Anterior cingulate cortex (tissue), 58 donors: ENCODE measurements at places on chromosomes 1 and 21.

DNA sequence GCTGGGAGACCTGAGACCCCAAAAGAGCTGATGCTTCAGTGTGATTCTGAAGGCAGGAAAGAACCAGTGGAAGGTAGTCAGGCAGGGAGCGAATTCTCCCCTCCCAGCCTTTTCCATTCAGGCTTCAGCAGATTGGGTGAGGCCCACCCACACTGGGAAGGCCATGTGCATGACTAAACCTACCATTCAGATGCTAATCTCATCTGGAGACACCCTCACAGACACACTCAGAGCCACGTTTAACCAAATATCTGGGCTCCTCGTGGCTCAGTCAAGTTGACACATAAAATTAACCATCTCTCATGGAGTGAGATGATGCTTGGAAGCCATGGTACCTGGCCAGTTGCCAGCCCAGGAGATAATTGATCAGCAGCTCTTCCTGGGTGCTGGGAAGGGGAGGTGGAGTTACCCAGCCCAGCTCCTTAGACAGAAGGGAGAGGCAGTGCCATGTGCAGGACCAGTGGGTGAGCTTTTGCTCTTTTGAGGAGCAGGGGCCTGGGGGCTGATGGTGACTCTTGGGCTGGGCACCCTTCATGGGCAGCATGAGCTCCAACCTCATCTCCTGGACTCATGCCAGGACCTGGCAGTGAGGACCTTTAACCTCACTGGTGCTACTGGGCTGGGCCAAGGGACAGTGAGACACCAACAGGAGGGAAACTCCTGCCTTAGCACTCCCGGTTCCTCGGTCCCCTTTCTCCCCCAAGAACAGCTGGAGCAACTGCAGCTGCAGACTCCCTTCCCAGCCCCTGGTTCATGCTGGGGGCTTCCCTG is 89.0 kb upstream of the ACTL8 start:
- no peak for DNase-seq

- DNase-seq, result no peak
Observed at GRCh38 chr1:87227651-87228050, 101.0 kb upstream of the LMO4 start.

DNA sequence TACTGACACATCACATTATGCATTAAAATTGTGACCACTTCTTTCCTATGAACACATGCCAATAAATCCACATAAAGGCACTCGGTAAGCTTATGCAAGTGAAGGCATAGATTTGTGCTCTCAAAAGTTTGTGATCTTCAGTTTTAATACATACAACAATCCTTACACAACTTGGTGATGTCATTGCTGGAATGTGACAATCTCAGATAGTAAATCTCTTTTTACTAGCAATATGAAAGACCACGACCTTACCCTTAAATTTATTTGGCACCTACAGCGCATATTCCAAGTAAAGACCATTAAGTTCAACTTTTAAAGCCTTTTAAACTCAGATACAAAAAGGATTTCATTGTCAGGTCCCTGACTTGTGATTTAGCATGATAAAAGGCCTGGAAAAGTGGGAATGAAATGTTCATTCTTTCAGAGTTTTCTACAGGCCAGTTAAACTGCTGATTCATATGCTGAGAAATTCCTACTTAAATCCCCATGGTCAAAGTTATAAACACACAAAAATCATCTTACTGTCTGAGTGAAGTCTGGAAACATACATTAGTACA is 157.4 kb downstream of the SIPA1L2 start:
- no peak for DNase-seq

DNA sequence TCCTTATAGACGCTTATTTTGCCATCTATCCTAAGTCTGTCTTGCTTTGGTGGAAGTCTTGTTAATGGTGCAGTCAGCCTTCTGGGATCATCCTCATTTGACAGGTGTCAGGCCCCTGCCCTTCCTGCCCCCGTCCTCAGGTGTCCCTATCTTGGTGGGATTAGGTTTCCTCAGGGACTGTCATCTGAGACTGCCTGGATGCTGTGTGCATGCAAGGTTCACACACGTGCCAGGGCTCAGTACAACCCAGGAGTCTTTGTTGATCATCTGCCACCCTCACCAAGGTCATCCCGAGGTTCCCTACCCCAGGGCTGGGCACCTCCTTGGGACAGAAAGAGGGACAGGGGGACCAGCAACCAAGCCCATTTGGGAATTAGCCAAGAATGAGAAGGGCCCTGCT is 18.0 kb downstream of the PADI2 start:
- no peak for DNase-seq

DNA sequence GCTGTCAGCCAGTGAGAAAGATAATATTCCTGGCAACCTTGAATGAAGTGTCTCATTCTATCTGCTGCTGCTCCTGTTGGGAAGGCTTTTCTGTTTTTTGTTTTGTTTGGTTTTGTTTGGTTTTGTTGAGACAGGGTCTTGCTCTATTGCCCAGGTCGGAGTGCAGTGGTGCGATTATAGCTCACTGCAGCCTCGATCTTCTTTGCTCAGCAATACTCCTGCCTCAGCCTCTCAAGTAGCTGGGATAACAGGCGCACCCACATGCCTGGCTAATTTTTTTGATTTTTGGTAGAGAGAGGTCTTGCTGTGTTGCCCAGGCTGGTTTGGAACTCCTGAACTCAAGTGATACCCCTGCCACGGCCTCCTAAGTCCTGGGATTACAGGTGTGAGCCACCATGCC is 37.6 kb downstream of the BTG3 start:
- DNase-seq, result no peak

DNA sequence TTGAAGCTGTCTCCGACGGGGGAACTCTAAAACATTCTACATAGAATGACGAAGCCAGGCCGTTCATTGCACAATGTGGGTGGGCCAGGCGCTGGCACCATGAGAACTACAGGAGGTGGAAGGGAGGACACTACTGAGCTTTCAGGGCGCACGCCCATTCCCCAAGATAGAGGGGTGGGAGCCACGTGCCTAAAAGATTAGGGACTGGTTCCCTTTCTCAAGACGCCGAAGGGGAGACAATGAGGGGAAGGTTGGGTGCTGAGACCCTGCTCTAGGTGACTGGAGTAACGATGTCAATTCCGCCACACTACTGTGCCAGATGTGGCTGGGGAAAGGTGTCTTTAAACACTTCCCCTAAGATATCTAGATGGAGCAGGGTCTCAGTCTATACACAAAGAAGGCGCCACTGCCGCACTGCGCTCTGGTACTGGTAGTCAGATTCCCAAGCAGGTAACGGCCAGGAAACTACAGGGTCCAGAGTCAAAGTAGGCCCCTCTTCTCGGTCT is 782 bp downstream of the CSDE1 start:
- no peak for DNase-seq

DNA sequence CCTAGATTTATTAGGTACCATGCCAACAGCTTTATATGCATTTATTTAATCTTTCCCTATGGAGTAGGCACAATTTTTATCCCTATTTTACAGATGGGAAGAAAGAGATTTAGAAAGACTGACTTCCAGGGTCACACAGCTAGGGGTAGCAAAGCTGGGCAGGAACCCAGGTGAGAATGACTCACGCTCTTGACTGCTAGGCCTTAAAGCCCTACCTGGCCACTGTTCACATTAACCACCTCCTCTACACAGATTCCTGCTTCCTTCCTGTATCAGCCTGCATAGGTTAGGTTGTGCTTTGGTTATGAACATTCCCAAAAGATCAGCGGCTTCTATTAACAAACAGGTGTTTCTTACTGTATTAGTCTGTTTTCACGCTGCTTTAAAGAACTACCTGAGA is 53.2 kb downstream of the DNAJC6 start:
- no peak for DNase-seq

- no peak for DNase-seq
Observed at GRCh38 chr1:175933801-175934200, 190.4 kb upstream of the TNR start.

DNA sequence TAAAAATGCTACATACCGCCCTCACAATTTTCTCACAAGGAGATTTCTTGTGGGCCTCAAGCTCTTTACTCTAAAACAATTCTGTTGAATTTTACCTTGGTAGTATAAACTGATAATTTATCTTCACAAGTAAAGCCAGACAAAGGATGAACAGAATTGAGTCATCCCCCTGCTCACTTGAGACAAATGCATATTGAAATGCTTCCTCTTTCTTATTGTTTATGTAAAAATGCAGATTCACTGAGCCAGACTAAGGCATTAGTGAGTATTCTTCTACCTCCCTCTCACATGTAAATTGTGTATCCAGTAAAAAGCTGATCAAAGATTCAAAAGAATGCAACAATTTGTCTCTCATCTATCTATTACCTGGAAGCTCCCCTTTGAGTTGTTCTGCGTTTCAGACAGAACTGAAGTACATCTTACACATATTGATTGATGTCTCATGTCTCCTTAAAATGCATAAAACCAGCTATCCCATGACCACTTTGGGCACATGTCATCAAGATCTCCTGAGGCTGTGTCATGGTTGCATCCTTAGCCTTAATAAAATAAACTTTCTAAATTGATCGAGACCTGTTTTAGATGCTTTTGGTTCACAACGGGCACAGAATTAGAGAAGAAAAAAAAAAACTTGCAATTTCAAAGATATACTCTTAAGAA is 743.1 kb upstream of the B3GALT2 start:
- no peak for DNase-seq

- DNase-seq, result no peak
Observed at GRCh38 chr1:228935855-228936727, 200.8 kb downstream of the RHOU start.

DNA sequence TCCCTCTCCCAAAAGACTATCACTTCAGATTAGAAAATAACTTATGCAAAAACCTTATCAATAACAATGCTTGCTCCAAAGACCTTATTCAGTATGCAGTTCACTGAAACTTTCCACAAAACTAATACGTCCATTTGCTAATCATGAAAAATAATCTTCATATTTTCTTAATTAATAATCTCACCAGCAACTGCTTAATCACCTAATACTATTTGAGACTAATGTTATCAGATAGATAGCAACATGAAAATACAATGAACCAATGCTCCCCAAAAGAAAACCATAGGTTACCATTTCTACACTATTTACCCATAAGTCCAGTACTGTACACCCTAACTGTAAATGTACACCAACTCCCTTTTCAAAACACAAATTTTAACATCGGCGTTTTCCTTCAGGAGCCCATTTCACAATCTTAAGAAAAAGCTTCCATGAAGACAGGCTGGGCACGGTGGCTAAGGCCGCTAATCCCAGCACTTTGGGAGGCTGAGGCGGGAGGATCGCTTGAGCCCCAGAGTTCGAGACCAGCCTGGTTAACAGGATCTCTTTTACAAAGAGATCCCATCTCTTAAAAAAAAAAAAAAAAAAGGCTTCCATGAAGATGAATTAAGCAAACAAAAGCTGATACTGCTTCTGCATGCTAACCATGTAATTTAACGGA is 1.7 kb downstream of the GNB1 start:
- DNase-seq, result no peak

DNA sequence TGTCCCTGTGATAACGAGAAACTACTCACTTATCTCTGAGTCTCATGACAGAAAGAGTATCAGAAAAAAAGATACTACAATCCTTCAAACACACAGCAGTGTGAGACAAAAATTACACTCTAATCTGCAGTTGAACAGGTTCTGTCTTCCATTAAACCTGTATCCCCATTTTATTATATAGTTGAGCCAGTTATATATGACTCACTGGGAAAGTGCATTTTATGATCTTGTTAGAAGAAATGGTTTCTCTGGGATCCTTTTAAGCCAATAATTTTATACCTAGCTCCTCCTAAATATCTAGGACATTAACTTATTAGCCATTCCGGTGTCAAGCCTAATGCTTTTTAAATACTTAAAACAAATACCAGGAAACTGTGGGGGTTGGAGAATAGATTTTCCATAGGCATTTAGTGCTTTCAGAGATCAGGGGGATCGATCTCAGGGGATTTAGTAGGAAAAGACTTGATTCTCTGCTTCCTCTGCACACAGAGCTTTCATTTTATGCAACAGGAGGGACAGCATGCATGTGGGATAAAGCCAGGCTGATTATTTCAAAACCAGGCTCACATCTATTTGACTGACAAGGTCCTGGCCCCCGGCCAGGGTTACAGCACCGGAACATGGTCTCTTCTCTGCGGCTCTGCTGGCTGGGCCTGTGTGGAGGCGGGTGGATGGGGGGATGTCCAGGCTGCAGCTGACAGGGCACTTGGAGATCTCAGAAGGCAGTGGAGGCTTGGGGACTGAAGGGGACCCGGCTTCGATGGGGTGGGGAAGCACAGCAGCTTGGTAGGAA is 310.6 kb downstream of the DISC1 start:
- no peak for DNase-seq

GRCh38 chr1:204288021-204288588 is 71.6 kb downstream of the PLEKHA6 start:
- DNase-seq, result no peak

DNA sequence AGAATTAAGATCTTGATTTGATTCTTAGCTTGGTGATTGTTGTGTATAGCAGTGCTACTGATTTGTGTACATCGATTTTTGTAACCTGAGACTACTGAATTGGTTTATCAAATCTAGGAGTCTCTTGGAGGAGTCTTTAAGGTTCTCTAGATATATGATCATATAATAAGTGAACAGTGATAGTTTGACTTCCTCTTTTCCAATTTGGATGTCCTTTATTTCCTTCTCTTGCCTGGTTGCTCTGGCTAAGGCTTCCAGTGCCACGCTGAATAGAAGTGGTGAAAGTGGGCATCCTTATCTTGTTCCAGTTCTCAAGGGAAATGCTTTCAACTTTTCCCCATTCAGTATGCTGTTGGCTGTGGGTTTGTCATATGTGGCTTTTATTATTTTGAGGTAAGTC is 61.5 kb upstream of the LYST start:
- DNase-seq, result no peak

DNA sequence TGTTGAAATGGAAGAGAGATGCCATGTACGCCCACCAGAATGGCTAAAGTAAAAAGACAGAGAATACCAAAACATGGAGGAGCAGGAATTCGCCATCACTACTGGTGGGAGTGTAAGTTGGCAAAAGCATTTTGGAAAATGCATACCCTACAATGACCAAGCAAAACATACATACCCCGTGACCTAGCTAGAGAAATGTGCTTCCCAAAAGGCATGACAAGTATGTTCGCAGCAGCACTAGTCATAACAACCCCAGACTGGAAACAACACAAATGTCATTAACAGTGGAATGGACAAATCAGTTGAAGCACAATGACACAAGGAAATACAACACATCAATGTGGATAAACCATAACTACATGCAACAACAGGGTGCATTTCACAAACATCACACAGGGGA is 27.2 kb downstream of the SYT2 start:
- DNase-seq, result no peak

- no peak for DNase-seq
Observed at GRCh38 chr1:157134442-157134841, 3.8 kb downstream of the ETV3 start.

- no peak for DNase-seq
Observed at GRCh38 chr1:47725000-47725473, 272.1 kb downstream of the TRABD2B start.

GRCh38 chr1:64469116-64469976 is 583 bp upstream of the CACHD1 start:
- DNase-seq, result no peak

- DNase-seq, result peak; percentile 72
Observed at GRCh38 chr1:2194898-2195673, 514 bp upstream of the FAAP20 start.

DNA sequence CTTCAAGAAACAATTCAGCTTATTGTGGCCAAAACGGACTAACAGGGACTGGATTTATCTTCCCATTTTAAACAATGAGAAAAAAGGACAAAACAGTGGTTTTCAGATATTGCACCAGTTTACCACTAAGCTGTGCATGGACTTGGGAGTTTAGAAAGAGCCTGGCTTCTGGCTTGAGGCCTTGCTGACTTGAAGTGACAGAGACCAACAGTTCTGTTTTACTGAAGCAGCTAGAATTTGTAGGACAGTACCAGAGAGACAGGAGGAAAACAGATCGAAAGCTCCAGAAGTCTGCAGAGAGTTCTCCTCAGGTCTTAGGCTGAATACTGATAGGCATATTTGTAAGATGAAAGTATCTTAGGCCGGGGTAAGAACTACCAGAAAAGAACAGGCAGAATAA is 20.5 kb downstream of the FCRL4 start:
- no peak for DNase-seq
